Activated T-helper 2 cell treated with anti-CD3 and anti-CD28 coated beads, Interferon-gamma antibody, Interleukin-2, Interleukin-4, amounts not matched to agents 10 μg/mL and 5 μg/mL and 100 μg/mL, durations not matched to agents 14 hours and 24 hours and 36 hours (primary cell): ENCODE measurements at places on chromosomes 3 and 15.
A peak's percentile ranks its signal among the peaks of the same experiment; 100 is the strongest.

- DNase-seq: no peak
Observed at GRCh38 chr3:149650828-149651227, 7.0 kb downstream of the WWTR1 start.

GRCh38 chr3:131903988-131904415 is 130.8 kb downstream of the CPNE4 start:
- no peak for DNase-seq

- no peak for DNase-seq
Observed at GRCh38 chr3:189053322-189053721, 118.4 kb upstream of the TPRG1 start.

DNA sequence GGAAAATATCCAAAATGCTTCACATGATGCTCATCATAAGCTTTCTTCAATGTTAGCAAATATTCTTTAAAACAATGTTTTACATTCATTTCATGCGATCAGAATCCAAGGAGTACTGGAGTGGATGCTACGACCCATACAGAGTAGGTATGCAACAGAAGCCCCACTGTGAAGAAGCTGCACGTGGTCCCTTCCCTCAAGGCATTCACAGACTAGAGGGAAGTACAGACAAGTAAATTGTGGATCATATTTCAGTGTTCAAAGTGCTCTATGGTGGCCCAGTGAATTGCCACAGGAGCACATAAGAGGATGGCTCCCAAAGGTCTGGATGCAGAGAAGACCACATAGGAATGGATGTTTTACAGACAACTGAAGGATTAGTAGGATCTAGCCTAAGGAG is 789.9 kb downstream of the IGSF11 start:
- DNase-seq: no peak

GRCh38 chr3:171732756-171733155 is 77.5 kb downstream of the PLD1 start:
- DNase-seq: no peak

- DNase-seq: no peak
Observed at GRCh38 chr15:77781151-77781945, 148.6 kb upstream of the LINGO1 start.

DNA sequence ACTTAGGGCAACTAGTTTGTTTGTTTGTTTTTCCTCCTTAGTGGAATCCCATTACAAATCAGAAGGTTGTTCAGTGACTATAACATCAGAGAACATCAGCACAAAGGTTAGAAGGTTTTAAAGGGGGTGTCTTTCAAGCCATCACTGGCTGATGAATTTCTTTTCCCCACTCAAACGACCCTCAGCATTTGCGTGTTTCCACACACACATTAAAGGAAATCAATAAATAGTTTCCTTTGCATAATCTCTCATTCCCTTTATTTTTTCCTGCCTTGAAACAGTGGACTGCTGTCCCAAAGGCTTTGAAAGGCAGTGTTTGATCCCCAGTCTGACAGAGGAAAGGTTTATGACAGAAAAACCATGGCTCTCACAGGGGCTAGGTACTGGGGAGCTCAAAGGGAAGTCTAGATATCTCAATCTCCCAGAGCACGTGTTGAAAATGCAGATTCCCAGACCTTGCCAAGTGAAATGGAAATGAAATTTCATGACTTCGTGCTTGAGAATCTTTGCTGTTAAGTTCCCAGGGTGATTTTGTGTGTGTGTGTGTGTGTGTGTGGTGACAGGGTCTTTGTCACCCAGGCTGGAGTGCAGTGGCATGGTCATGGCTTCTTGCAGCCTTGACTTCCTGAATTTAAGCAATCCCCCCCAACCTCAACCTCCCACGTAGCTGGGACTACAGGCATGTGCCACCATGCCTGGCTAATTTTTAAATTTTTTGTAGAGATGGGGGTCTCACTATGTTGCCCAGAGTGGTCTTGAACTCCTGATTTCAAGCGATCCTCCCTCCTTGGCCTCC is 2.2 kb upstream of the INTS14 start:
- no peak for DNase-seq

DNA sequence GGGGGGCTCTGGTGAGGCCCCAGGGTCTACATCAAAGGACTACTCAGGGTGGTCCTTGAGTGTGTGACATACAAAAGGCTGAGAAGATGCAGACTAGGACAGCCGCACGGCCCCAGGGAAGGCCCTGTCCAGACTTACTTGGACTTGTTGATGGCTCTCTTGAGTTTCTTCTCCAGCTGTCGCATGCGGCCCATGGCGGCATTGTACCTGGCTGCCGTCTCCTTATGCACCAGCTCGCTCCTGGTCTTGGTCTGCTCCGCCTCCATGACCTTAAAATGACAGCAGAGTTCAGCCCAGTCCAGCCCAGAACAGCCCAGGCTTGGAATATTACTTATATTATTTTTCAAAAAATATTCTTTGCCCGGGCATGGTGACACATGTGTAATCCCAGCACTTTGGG is 56.0 kb downstream of the CAPN7 start:
- peak; percentile 4 for DNase-seq

- no peak for DNase-seq
Observed at GRCh38 chr15:100806157-100806556, 73.5 kb upstream of the ALDH1A3 start.

GRCh38 chr15:83283138-83283812 is 1.2 kb downstream of the BNC1 start:
- no peak for DNase-seq

DNA sequence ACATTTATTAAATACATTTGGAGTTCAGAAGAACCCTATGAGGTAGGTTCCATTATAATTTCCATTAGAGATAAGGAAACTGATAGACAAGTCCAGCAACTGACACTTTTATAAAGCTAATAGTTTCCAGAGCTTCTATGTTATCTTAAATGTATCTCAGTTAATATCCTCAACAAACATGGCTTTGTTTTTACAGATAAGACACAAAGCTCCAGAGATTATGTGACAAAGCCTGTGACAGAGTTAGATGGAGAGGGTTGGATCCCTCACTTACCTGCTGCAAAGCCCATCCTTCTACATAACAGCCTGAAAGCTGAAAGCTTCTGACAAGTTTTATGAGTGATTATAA is 473 bp upstream of the COMMD2 start:
- DNase-seq: no peak

DNA sequence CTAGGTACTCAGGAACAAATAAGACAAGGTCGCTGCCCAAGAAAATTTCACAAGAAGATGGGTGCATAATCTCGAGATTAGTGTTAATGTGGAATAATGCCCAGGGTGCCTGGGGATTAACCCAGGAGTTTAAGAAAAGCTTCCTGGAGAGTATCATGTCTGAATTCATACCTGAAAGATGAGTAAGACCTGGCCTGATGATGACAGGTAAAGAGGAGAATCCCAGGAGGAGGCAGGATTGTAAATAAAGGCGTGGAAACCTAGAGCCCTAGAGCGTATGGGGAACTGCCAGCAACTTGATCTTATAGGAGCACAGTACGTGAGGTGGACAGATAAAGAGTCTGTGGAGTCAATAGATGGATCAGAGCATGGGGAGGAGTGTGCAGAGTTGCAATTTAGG is 43.0 kb downstream of the ARRDC4 start:
- DNase-seq: no peak

DNA sequence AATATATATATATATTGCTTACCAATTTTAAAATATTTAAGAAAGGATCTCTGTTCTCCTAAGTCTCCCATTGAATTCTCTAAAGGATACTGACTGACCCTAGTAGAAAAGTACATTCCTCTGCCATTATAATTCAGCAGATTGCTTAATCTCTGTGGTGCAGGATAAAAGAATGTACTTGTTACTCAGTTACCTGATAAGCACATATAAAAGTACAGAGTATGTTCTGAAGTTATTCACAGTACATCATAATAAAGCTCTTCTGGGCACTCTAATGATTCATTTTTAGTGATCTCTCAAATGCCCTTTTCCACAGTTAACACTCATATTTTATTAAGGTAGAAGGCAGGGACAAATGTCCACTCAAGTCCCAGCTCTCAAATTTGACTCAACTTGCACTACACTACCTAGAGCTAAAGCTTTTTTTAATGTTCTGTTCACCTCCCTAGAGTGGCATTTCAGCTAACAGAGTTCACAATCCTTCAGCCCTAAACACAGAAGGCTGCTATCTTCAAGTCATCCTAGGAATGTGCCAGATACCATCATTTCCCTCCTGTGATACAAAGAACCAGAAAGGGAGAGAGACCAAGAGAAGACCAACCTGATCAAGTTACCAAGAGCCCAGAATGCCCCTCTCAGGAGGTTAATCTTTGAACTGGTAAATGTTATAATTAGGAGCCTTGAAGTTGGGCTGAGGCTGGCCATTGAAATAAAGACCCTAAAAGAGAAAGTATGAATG is 53.3 kb downstream of the MEIS2 start:
- no peak for DNase-seq

- DNase-seq: no peak
Observed at GRCh38 chr3:140216249-140216648, 281.3 kb downstream of the CLSTN2 start.

- DNase-seq: no peak
Observed at GRCh38 chr15:50148362-50148963, 29.4 kb upstream of the ATP8B4 start.

GRCh38 chr15:100202309-100202960 is 139.3 kb downstream of the ADAMTS17 start:
- DNase-seq: no peak

DNA sequence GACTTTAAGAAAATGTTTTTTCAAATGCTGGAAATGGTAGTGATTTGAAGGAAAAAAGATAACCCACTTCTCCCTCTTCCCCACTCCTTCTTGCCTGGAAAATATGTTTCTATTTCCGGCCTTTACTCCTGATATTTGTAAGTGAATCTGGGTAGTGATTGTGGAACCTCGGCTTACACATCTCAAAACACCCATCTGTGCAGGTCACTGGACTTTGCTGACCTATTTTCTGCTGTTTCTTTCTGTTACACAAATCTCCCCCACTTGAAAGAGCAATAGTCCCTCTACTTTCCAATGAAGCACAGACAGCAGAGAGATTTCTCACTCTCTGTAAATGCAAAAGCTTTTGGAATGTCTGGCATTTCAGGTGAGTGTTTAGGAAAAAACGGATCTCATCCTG is 76.9 kb upstream of the ICE2 start:
- no peak for DNase-seq

DNA sequence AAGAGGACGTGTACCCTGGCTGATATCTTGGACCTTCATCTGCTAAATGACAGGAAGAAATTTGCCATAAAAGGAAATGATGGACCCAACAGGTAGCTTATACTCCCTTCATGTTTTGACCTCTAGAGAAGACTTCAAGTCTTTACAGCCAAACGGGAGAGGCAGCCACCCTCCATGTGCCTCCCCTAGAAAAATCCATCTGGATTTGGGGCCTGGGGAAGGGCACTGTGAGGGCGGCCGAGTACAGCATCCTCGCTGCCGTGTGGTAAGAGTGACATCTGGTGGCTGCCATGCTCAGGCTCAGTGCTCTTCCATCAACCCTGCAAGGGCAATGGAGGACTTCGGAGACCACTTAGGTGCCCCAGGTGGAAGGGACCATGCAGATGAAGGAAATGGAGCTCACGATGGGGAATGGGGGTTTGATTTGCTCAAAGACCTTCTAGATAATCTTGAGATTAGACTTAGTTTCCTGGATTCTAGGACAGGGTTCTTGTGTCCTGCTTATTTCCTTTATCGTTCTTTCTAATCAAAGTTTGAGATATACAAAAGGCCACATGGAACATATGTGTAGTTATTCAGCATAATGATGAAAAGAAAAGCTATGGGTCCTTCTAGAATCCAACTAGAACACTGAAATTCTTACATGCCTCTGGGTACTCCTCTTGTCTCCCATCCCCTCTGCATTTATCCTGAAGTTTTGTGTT is 44.4 kb downstream of the AQP9 start:
- peak; percentile 10 for DNase-seq

GRCh38 chr15:90683371-90683770 is 33.8 kb upstream of the BLM start:
- DNase-seq: no peak

DNA sequence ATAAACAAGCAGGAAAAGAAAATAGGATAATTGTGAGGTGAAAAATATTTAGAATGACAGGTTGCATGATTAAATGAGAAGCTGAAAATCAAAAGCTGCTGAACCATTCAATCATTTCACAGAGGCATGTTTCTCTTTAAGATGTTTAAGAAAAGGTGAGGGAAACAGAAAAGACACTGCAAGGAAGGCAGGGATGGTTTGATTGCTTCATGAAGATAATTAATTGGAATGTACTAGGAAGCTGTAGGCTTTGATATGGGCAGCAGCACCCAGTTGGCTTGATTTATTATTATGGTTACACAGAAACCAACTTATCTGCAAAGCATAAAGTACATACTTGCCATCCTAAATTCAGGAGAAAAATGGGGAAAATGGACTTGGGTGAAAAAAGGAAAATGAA is 234.6 kb downstream of the SUCLG2 start:
- DNase-seq: no peak

DNA sequence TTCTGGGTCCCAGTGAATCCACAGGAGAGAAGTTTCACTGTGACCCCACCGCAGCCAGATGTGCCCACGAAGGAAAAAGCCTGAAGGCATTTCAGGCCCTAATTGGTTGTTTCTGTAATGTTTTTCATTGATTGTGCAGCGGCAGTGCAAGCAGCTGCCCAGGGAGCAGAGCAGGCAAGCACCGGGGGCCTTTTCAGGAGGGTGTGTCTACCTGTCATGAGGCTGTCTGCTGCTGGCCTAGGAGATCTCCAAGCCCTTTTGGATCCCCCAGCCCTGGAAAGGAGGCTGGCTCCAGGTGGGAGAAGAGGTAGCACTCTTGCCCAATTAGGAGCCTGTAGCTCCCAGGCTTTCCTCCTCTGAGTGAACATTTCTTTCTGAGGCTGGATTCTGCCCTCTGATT is 108.8 kb downstream of the EPHB1 start:
- no peak for DNase-seq
